ENCODE measurements at places on chromosomes 3 and 15. TPM values are rescaled to one million over a fixed set of nuclear protein-coding genes. Genes with fewer than 3 reads are reported as not detected.

DNA sequence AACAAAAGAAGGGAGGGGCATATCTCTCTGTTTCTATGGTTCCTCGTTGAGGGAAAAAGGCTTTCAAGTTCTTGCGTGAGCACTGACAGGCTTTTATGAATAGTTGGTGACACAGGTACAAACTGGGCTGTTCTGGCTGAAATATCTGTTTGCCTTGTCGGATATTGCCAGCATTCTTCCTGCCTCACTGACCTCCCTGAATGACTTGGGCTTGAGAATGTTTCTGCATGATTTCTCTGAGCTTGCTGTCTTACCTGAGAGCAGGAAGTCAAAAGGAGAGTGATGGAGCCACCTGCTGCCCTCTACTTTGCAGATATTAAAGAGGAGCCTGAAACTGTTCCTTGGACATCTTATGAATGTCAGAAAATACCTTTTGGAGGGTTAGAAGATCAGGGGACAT is 4.8 kb downstream of the GCNT3 start:
- DNase-seq, result no peak

DNA sequence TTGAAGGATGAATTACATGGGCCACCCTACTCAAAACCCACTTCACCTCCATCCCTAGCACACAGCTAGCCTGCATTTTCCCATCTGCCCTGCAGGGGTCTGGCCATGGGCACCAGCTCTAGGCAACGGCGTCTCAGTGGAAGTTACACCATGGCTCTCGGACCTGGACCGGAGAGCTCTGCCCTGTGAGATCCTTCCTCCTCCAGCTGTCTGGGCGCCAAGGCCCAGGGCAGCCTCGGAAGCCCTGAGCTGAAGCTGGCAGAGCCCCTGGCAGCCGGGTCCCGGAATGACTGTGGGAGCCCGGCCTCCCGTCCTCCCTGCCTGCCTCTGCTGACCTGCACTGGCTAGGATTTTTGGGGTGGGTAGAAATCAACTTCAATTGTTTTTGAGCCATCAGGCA is 98.9 kb downstream of the CHSY1 start:
- no peak for DNase-seq

GRCh38 chr3:10738688-10739372 is 77.2 kb upstream of the SLC6A11 start:
- peak; percentile 91 for DNase-seq

GRCh38 chr15:60343221-60343970 is 54.4 kb downstream of the ANXA2 start:
- DNase-seq, result no peak

DNA sequence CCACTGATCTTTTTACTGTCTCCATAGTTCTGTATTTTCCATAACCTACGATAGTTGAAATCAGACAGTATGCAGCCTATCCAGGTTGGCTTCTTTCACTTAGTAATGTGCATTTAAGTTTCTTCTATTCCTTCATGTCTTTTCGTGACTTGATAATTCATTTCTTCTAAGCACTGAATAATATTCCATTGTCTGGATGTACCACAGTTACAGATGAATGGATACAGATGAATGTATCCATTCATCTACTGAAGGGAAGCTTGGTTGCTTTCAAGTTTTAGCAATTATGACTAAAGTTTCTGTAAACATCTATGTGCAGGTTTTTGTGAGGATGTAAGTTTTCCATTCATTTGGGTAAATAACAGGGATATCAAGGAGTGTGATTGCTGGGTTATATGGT is 124.8 kb downstream of the NSUN3 start:
- DNase-seq, result no peak

DNA sequence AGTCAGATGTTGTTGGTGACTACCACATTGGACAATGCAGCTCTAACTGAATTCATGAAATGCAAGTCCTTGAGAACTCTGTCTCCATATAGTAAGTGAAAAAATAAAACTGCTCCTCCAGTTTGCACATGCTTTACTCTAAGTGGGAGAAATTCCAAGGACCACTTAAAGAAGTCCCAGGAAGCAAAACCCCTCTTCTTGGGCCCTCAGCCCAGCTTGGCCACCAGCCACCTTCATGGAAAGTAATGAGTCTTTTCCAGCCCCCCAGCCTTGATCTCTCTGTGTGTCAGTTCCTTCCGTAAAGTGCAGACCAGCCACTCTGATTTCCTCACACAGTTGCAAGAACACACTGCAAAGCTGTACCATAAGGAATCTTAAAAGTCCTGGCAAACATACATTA is 34.5 kb downstream of the DAPK2 start:
- DNase-seq, result no peak

Gene SEMA5B
- total RNA-seq, result 1.3 TPM

Data from osteocyte (in vitro differentiated cells).